ENCODE measurements at places on chromosomes 5 and 9.

DNA sequence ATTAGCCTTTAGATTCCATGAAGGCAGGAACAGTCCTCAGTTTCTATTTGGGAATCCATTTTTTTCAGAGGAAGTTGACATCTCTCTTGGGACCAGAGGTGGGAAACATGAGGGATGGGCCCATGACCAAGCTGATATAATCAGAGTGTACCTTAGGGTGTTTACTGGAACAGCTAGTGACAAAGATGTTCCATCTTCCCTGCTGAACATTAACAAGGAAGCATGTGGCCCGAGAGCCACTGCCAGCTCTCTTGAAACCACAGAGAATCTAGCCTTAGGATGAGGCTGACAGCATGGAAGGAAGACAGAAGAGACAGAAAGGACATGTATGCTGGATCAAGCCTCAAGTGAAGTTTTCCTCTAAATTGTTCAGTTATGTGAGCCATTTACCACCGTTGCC is 16.0 kb downstream of the AQP3 start:
- no peak for DNase-seq

- DNase-seq, result no peak
Measured at GRCh38 chr5:16486711-16487111, 21.1 kb upstream of the ZNF622 start.

GRCh38 chr5:30867711-30868110 is 325.8 kb upstream of the CDH6 start:
- DNase-seq, result no peak

- no peak for DNase-seq
Measured at GRCh38 chr9:102740578-102740977, 254.6 kb upstream of the CYLC2 start.

DNA sequence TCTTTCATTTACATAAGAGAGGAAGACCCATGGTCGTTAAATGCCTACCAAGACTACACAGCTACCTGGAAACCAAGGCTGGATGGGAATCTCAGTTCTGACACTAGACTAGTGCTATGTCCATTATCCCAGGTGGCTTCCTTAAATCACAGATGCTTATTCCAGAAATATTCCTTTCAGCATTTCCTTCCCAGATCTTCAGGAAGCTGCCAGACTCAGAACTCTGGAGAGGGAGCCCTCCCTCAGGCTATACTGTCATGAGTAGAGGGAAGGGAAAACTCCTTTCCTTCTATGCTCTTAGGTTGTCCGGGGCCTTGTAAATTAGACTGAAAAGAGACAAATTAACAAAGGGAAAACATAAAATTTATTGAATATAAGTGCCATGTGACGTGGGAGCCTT is 20.8 kb downstream of the FREM1 start:
- DNase-seq, result no peak

DNA sequence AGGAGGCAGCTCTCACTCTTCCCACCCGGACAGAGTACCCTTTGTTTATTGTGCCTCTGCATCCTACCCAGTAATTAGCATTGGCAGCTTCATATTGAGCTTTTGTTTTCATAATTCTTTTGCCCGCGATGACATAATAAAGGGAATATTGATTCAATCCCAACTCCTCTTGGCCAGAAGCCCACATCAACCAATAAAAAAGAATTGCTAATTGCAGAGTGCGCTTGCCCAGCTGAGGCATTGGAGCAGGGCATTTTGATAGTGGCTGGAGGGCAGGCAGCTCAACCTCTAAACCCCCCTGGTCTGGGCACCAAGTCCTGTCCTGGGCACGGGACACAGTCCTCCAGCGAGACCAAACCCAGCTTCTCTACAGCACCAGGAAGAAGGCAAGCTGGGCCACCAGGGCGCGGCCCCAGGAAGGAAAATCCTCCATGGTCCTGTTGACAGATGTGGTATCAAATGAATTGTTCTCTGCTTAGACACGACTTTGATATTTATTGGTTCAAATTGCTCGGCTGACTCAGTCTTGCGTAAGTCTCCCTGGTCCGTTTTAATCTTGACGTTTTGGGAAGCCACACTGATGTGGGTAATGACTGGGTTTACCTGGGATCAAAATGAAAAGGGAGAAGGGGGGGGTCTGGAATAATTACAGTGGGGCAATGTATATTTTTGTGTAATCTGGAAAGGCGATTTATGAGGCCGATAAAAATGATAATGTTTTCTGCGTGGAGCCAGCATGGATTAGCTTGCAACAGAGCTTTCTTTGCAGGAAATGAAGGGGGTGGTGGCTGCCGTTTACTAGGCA is 220.7 kb upstream of the MSX2 start:
- DNase-seq, result no peak

DNA sequence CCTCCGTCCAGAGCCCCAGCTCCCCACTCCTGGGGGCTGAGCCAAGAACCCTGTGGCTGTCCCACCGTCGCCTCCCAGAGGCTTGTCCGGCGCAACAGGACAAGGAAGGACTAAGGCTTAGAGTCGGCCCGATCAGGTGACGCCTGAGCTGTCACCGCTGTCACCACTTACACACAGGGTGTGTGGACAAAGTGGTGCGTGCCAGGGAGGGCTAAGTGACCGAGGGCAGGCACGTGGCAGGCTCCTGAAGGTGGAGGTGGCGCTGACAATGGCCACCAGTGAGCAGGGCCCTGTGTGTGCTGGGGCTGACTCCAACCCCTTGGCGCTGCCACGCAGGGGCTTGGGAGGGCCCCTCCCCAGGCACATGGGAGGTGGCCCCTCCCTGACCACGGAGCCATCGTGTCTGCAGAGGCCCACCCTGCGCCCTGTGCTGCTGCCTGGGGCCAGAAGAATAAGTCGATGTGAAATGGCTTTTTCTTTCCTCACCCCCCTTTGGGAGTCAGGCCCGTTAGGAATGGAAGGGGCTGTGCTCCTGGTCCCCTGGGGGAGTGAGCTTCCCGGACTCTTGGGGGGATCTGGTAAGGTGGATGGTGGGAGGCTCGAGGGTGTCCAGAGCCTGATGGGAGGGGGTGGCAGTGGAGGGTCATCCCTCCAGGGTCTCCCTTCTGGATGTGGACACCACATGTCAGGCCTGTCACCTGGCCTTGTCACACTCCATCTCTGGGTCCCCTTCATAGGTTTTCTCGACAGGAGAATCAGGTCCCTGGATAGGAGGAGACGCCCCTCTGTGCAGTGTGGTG is 2.6 kb upstream of the GPSM1 start:
- DNase-seq, result no peak

DNA sequence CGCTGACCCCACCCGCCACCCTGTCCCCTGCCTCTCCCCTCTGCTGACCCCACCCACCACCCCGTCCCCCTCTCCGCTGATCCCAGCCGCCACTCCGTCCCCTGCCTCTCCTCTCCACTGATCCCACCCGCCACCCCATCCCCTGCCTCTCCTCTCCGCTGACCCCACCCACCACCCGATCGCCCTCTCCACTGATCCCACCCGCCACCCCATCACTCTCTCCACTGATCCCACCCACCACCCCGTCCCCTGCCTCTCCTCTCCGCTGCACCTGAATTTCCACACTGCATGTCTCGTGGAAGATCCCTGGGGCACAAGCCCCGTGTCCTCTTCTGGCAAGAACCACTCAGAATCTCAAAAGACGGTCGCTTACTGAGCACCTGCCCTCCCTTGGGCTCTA is 53.4 kb upstream of the OLFM1 start:
- DNase-seq, result no peak

DNA sequence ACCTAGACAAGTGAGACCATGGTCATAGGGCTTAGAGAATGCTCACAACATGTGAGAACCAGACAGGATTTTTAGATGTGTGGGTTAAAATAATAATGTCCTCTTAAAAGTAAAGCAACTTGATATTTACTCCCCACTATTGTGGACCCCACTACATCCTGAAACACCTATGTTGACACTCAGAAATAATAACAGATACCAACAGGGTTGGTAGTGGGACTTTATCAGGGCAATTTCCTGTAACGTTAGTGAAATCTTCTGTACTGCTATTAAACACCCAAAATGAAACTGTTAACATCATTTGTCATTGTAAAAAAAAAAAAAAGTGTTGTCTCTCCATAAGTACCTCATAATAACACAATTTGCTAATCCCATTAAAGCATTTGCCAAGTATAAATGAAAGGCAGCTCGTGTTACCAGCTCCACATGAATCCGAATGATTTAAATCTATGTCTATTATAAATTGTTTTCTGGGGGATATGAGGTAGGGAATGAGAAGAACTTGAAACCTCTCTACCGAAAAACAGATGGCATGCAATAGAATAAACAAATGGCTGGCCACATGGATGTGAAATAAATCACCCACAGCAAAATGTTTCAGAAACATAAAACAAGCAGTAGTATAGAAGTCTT is 285.9 kb downstream of the ARHGEF28 start:
- DNase-seq, result no peak

GRCh38 chr5:15105799-15106393 is 234.3 kb upstream of the ANKH start:
- peak; percentile 16 for DNase-seq

- DNase-seq, result no peak
Measured at GRCh38 chr9:100579665-100580064, 1.8 kb downstream of the CAVIN4 start.

DNA sequence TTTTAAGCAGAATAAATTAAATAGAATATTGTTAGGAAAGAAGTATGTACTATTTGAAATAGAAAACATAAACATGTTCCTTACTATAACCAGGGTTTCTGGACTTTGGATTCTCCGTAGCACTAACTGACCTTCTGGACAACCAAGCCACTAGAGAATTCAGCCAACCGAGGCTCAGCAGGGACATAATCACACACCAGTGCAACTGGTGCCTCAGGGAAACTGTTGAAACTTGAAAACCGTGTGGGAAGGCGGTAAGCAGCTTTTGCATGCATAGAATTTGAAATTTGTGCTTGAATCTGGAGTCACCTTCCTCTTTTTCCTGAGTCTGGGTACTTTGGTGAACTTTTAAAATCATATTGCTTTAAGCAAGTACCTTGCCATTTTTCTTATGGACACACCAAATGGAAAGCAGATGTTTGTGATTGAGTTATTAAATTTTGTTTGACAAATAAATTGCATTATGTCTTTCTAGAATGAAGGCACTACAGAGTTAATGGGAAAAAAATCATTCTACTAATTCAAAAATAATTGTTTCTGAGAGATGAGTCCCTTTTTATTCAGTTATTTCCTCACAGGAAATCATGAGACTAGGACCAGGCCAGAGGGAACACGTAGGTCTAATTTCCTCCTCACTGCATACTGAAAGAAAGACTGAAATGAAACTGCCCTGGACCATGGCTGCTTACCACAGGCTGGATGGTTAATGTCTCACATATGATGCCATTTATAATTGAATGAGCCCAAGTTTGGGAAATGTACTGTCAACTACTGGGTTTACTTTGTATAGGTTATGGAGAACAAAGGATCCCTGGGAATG is 20.6 kb upstream of the SCAMP1 start:
- DNase-seq, result no peak

GRCh38 chr9:12739014-12739652 is 35.7 kb upstream of the LURAP1L start:
- no peak for DNase-seq

DNA sequence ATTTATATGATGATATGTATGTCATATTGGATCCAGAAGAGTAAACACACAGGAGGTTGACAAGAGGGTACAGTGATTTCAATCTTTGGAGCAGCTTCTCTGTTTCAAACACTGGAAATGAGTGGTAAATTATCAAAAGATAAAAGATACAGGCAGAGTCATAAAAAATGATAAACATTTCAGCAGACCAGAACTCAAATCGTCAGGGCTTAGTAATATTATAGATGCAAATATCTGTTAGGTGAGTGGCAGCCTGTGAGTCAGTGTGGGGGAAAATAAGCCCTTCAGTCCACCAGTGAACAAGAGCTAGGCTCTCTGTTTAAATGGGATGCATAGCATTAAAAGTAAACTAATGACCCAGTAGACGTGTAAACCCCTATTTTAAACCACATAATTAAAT is 1378.1 kb downstream of the EFNA5 start:
- DNase-seq, result no peak

GRCh38 chr5:50929174-50929573 is 262.7 kb downstream of the PARP8 start:
- DNase-seq, result no peak

DNA sequence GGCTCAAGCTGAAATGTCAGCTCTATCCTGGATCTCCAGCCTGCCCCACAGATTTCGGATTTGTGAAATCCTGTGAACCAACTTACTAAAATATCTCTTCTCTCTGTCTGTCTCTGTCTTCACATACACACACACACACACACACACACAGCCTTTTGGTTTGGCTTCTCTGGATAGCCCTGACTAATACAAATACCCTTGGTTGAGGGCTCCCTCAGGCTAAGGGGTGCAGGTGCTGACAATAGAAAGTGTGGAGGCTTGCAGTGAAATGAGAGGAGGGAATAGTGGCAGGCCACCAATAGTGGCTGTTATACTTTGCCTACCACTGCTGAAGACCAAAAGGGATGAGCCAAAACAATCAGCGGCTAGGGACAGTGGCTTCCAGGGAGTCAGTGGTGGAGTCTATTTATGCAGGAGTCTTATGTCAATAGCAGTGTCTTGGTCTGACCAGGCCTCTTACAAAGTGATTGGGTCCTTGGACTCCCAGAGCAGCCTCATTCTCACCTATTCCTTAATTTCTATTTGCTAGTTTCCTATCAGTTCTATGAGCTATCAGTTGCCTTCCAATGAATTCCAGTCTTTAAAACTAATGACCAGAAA is 93.2 kb upstream of the GAS1 start:
- DNase-seq, result no peak

GRCh38 chr5:62068554-62068953 is 237.5 kb upstream of the KIF2A start:
- no peak for DNase-seq

- no peak for DNase-seq
Measured at GRCh38 chr5:172048539-172049101, 42.2 kb upstream of the FBXW11 start.

- DNase-seq, result no peak
Measured at GRCh38 chr5:151071021-151071420, 9.8 kb downstream of the TNIP1 start.

DNA sequence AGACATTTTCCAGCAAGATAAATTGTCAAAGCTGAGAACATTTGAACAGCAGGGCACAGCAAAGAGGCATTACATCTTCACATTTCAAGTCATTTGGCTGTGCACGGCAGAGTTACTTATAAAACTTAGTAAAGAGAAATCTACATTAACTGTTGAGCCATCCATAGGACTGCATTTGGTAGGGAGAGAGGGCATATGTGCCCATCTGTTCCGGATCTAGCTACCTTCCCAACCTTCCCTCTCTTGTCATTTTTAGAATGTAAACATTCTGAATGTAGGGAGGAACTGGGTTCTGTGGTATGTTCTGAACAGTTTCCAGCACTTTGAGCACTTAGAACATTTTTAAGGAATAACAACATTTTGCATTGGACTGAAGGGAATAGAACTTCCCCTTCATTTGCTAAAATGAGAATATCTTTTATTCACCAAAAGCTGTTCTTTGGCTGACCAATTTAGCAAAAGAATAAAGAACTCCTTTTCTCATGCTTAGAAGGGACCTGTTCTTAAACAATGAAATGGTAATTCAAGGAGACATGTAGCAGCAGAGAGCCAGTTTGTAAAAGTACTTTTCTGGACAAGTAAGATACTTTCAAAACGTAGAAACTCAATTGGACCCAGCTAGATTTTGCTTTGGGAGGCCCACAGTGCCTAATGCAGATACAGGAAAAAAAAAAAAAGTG is 104.4 kb downstream of the CETN3 start:
- DNase-seq, result no peak

- no peak for DNase-seq
Measured at GRCh38 chr5:154898210-154898609, 39.8 kb downstream of the CNOT8 start.

- no peak for DNase-seq
Measured at GRCh38 chr9:114803479-114804265, 2.2 kb downstream of the TNFSF15 start.
